ENCODE measurements at places on chromosomes 16 and 17.

DNA sequence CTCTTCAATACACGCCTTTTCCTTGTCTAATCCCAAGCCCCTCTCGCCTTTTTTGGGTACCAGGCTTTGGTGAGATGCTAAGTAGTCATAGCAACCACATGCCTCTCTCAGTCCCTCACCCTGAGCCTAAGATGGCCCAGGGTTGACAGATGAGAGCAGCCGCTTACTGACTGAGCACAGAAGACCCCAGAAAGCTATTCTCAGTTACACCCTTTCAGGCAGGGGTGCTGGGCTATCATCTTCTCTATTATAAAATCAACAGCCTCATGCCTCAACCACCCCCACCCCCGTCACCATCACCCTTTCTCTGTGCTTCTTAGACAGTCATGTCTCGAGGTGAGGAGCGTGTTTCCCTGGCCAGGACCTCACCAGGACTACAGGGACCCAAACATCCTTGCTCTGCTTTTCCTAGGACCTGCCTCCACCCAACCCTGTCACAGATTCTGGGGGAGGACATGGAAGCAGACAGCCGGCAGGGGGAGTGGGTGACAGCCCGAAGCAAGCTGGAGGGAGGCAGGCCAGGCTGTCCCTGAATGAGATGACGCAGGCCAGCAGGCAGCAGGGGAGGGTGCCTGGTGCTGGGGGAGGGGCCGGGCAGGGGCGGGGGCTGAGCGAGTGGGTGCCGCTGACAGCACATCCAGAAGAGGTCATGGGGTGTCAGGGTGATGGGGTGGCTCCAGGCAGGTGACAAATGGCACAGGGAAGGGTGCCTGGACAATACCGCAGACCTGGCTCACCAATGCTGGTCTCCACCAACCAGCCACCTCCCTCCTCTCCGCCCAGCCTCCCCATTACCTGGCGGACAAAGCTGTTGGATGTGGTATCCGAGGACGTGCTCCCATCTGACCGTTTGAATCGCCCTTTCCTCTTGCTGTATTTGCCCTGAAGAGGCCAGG, 3.1 kb downstream of the CACNB1 start:
- peak; percentile 78 for DNase-seq

DNA sequence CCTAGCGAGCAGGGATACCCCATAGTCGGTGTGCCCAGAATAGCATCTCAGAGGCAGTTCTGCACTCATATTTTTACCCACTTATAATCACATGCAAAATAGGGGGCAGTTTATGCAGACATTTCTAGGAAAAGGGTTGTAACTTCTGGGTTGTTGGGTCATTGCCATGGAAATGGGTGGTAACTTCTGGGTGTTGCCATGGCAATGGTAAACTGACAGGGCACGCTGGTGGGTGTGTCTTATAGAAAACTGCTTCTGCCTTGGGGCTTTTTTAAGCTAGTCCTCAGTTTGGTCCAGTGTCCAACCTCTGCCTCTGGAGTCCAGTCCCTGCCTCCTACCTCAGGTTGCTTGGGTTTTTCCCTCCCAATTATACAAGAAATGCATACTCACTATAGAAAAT, 7.4 kb upstream of the SPAG9 start:
- DNase-seq, result no peak

DNA sequence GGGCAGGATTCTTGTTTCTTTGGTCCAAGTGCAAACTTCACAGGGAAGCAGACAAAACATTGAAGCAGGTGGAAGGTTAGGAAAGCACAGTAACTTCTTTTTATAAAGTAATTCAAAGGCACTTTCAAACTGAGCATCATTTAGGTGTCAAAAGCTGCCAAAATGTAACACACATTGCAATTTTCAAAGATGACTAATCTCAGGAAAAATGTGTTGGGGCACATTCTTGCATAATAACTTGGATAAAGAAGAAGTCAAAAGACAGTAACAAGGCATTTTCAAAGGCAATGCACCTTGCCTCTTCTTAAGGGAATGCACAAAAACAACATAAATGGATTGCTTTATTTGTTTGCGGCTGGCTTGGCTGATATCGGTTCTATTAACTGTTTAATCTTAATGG, 3.6 kb downstream of the KCNJ2 start:
- no peak for DNase-seq

DNA sequence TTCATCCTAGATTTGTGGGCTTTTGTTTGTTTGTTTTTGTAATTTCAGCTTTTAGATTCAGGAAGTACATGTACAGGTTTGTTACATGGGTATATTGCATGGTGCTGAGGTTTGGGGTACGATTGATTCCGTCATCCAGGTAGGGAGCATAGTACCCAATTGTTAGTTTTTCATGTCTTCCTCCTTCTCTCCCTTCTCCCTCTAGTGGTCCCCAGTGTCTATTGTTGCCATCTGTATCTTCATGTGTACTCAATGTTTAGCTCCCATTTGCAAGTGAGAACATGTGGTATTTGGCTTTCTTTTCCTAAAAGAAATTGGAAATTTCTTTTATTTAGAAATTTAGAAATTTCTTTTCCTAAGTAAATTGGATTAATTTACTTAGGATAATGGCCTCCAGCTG, 37.1 kb upstream of the BCAS3 start:
- no peak for DNase-seq

- DNase-seq, result no peak
Observed at GRCh38 chr16:51055434-51055833, 95.6 kb downstream of the SALL1 start.

DNA sequence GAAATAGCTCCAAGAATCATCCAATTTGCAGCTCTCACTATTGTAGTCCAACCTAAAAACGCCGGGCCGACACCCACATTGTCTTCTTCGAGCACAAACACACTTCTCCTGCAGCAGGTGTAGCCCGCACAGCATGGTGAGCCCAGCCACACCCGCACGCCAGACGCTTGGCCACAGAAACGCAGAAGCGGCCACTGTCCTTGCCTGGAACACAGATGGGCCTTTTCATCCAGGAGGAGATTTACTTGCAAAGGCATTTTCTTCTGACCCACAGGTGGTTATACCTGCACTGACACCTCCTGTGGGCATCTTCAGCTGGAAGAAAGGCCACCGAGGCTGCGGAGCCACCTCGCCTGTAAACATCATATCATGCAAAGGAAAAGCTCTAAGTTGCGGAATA, 98.4 kb downstream of the ADCY9 start:
- no peak for DNase-seq

DNA sequence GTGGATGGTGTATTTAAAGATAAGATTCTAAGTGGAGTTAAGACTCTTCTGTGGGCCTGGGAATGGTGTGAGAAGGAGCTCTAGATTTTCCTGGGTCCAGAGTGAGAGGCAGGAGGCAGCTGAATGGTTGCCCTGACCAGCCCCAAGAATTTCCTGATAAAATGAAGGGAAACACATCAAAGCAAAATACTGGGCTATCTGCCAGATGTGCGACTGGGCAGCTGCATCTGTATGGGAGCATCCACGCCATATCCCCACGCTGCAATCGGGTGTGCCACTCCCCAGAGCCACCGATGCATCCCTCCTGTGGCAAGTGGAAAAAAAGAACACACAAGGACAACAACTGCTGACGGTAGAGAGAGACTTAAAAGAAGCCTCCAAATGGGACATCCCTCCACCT, 84.3 kb upstream of the COX10 start:
- no peak for DNase-seq

- no peak for DNase-seq
Observed at GRCh38 chr16:4395055-4395726, 21.2 kb downstream of the CORO7 start.

DNA sequence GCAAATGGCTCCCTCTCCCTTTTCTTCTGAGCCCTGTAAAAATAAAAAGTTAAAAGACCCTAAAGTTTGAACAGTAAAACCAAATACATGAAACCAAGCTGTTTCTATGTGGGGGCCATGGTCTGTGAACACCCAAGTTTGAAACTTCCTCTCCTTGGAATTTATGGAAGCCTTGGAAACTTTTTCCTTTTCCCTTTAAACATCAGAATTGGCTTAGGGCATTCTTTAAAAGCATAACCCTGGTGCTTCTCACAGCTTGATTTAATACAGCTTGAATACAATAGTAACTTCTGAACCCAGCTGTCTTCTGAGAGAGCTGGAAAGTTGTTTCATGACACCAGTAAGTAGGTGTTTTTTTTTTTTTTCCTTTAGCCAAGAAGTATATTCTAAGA, 26.5 kb downstream of the NKD1 start:
- DNase-seq, result no peak

- peak; percentile 57 for DNase-seq
Observed at GRCh38 chr17:71828182-71828596, 292.6 kb upstream of the SOX9 start.

DNA sequence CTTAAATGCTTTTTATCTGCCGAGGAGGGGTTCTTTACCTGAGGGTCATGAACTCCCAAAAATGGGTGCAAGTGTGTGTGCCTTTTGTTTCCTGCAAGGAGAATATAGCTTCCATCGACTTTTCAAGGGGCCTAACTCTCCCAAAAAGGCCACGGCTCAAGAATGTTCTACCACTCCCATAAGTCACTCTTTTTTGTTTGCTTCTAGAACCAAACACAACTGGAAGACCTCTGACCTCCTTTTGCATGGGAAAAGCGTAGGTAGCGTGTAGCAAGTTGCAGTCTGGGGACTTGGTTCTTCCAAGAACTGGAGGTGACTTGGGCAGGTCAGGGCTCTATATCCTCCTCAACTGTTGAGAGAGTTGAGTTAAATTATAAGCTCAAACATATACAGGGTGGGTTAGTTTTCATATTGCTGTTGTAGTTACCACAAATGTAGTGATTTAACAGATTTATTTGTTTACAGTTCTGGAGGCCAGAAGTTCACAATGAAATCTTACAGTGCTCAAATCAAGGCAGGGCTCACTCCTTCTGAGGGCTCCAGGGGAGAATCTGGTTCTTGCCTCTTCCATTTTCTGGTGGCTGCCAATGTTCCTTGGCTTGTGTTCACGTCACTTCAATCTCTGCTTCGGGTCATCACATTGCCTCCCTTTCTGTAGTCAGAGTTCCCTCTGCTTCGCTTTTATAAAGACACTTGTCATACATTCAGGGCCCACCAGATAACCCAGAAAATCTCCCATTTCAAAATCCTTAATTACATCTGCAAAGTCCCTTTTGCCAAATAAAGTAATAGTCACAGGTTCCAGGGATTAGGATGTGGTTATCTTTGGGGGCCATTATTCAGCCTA, 1.4 kb downstream of the TMEM97 start:
- no peak for DNase-seq

DNA sequence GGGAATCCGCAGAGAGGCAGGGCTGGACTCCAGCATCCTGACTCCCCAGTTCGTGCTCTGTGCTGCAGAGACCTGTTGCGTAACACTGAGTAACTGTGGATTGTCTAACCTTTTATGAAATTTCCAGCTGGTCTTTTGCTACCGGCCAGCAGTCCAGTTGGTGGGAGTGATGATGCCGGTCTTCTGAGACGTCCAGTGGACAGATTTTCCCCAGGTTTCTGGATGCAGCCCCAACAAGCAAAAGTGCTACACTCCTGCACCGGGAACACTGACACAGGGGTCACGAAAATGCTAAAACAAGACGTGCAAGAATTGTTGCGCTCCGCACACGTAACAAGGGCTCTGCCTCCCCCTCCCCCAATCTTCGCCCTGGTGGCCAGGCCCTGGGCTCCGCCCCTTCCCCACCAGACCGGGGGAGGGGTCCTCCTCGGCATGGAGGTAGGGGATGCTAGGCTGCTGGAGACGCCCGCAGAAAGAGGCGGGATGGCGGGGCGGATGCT, 701 bp upstream of the MRC2 start:
- no peak for DNase-seq

- no peak for DNase-seq
Observed at GRCh38 chr17:13070732-13071131, 52.9 kb upstream of the ELAC2 start.

GRCh38 chr16:82741073-82741615, 114.4 kb downstream of the CDH13 start:
- DNase-seq, result no peak

- DNase-seq, result no peak
Observed at GRCh38 chr16:57764341-57765159, 29.0 kb downstream of the KATNB1 start.

GRCh38 chr17:1767358-1767757, 5.5 kb downstream of the SERPINF1 start:
- DNase-seq, result no peak

DNA sequence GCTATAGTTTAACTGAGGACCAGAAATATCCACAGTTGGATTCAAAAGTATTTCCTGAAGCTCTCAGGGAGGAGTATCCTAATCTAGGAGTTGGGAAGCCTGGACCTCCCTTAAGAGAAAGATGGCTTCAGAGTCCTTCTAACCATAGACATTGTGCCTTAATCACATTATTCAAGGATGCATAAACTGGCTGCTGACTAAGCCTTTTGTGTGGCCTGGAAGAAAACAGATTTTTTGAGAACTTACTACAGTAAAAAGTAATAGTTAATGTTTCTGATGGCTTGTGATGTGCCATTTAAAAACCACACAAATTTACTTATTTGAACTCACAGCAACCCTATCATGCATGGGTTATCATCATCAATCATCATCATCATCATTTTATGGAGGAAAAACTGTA, 126.2 kb upstream of the RPL38 start:
- DNase-seq, result no peak

GRCh38 chr16:70395345-70395901, 43.5 kb downstream of the ST3GAL2 start:
- DNase-seq, result no peak

DNA sequence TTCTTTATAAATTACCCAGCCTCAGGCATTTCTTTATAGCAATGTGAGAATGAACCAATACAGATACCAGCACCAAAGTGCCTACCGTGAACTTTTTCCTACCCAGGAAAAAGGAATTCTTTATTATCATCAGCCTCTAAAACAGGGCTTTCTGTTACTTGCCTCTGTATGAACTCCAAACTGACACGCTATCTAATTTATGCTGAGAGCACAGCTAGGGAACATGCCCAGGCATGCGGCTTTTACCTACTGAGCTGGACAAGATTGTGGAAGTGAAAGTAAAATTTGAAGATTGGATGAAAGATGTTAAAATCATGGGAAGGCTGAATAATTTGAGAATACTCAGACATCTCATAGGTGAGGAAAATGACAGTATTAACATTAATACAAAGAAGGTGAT, 24.4 kb upstream of the ADCY9 start:
- DNase-seq, result no peak

DNA sequence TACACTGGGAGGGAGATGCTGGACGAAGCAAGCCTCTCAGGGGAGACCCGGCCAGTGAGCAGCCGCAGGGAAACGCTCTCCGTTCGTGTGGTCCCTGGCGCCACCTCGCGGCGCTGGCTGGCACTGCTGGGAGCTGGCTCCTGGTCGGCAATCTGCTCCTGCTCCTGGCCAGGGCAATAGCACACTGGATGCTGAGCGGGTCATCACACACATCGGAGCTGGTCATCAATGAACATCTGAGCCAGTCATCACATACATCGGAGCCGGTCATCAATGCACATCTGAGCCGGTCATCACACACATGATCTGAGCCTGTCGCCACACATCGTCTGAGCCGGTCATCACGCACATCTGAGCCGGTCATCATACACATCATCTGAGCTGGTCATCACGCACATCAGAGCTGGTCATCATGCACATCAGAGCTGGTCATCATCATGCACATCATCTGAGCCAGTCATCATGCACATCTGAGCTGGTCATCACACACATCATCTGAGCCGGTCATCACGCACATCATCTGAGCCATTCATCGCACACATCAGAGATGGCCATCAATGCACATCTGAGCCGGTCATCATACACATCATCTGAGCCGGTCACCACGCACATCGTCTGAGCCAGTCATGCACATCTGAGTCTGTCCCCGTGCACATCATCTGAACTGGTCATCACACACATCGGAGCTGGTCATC, 217.3 kb downstream of the RBFOX3 start:
- peak; percentile 68 for DNase-seq

Data from occipital lobe (tissue), 3 donors.